ENCODE measurements at places on chromosomes 6 and 20.

DNA sequence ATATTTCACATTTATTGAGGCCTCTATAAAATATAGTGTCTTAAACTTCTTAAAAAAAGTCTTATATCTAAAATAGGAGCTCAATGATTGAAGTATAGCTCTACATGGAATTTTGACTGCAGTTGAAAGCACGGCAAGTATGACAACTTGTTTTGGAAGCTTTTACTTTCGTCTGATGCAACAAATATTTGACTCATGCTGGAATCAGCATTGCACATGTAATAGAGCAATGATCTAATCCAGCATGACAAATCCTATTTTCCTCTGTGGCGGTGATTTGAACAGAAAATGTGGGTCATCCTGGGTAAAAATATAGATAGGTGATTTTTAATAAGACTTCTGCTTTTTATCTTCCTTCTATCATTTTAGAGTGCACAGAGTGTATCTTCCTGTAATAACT is 111.6 kb downstream of the TINAG start:
- DNase-seq = no peak

DNA sequence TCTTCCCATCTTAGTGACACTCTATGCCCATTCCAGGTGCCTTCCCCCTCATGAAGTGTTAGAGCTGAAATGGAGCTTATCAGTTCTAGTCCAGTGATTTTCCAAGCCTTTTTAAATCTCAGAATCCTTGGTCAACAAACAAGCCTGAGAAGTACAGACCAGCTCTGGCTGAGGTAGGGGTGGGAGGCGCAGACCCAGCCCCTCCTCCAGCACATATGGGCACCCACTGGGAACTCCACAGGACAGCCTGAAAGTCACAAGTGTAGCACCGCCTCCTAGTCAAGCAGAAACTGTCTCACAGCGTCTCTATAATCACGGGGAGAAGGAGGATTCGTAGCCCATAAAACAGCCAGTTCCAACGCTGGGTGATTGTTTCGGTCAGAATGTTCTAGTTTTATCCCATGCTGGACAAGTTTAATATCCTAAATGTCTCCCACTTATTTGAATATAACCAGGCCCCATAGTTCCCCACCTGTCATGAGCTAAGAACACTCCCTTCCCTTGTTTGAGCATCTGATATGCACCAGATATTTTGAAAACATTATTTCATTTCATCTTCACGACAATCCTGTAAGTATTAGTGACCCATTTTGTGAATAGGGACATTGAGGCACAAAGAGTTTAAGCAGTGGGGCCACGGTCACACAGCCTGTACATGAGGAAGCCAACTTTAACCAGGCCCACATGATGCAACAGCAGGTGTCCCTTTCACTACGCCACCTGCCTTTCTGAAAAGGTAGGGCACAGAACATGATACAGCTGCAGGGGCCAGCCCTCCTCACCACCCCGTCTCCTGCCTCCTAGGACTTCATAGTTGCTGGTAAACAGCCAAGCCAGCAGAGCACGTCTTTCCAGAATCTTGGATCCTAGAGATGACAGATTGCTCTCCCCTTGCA is 40.1 kb downstream of the TRAF3IP2 start:
- no peak for DNase-seq

DNA sequence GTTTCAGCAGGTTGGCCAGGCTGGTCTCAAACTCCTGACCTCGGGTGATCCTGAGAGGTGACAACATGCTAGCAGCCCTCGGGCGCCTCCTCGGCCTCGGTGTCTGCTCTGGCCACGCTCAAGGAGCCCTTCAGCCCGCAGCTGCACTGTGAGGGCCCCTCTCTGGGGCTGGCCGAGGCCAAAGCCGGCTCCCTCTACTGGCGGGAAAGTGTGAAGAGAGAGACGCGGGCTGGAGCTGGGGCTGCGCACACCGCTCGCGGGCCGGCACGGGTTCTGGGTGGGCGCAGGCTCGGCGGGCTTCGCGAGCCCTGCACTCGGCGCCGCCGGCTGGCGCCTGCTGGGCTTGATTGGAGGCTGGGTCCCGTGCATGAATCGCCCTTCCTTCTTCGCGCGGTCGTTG is 80.8 kb upstream of the RBM24 start:
- no peak for DNase-seq

- DNase-seq = no peak
Measured at GRCh38 chr6:39428816-39429215, 106.3 kb upstream of the KCNK16 start.

- no peak for DNase-seq
Measured at GRCh38 chr6:3175715-3176402, 18.5 kb upstream of the TUBB2A start.

- no peak for DNase-seq
Measured at GRCh38 chr6:44473393-44474189, 86.1 kb downstream of the CDC5L start.

DNA sequence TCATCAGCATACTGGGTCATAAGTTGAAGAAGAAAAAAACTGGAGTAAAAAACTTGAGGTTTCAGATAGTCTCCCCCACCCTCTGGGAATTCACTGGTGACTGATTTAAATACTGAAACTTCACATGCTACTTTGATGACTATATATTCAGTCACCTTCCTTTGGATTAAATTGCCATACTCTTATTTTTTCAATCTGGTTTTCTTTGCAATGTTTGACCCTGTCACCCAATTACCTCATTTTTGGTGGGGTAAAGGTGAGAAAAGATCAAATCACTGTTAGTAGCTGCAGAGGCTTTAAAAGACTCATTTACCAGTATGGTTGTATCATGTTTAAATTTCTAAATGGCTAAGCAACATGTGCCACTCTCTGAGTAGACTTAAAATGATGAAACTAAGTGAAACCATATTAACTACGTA is 862.7 kb upstream of the FLRT3 start:
- no peak for DNase-seq

- DNase-seq = no peak
Measured at GRCh38 chr20:9071976-9072726, 3.3 kb downstream of the PLCB4 start.

DNA sequence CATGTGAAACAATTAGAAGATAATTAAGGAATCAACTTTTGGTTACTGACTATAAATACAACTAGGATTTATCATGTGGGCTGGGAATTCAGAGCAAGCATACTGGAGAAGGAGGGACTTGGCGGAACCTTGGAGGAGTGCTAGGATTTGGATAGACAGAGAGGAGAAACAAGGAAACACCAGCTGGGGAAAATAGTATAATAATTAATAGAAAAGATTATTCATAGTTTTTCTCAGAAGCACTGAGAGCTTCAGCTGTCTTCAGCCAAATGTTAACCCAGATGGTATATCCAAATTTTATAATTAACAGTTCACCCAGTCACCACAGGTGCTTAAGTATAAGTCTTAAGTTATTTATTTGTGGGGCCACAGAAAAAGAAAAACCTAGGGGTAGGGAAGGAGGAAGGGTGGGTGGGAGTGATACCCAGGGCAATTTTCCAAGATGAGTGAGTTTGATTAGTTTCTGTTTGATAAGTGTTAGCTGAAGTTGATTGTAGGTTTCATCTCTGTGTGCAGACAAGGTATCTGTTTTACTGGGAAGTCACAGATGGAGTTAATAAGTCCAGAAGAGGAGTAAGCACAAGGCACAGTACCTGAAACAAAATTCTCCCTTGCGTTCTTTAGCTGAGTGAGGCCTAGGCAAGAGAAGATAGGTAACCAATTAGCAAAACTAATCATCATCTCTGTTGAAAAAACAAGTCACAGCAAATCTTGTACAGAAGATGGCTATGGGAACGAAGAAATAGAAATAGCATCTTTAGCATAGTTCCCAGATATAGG is 175.5 kb downstream of the TFAP2B start:
- DNase-seq = no peak

DNA sequence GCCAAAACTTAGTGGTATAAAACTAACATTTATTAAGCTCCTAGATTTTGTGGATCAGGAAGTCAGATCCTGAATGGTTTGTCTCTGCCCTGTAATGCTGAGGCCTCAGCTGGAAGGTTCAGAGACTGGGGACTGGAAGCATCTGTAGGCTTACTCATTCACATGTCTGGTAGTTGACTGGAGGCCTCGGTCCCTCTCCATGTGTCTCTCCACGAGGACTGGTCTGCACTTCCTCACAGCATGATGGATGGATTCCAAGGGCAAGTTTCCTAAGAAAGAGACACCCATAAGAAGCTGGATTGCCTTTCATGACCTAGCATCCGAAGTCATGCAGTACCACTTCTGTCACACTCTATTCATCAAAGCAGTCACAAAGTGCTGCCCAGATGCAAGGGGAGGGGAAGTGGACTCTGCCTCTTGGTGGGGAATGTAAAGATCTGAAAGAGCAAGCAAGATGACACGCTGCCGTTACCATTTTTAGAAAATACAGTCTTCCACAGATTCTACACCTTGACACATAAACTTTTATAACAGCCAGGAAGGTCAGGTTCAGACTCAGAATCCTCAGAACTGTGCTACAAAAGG is 17.2 kb upstream of the MDGA1 start:
- no peak for DNase-seq

GRCh38 chr6:11534561-11534960 is 3.0 kb upstream of the TMEM170B start:
- no peak for DNase-seq

- no peak for DNase-seq
Measured at GRCh38 chr6:114000069-114000468, 29.1 kb upstream of the HDAC2 start.

DNA sequence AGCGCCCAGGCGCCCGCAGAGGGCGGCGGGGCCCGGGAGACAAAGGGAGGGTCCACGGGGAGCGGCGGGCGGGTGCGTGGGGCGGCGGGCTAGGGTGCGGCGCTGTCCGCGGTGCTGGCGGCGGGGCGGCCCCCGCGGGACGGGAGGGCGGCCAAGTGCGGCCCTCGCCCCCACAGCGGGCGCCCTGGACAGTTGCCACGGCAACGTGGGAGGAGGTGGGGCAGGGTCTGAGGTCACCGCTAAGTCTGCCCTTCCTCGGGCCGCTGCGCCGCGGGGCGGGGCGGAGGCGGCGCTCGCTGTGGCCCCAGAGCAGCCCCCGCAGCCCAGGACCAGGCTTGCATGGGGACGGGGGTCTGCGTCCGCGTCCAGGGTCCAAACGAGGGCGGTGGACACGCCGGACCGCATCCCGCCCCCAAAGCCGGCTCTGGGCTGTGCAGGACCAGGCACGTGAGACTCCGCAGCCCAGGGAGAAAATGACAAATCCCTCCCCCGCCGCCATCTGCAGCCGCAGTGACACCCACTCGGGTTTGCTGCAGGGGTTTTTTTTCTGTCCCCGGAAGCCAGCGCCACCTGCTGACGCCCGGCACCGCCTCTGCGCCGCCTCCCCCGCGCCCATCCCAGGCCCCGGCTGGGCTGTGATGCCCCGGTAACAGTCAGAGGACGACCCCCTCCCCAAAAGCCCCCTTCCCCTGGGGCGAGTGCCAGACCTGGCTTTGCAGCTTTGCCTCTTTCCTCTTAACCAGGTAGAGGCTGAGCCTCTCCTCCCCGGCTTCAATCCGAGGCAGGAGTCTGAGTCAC is 36.8 kb downstream of the YTHDF1 start:
- DNase-seq = peak; percentile 27

- DNase-seq = no peak
Measured at GRCh38 chr6:156916130-156916801, 139.1 kb downstream of the ARID1B start.

DNA sequence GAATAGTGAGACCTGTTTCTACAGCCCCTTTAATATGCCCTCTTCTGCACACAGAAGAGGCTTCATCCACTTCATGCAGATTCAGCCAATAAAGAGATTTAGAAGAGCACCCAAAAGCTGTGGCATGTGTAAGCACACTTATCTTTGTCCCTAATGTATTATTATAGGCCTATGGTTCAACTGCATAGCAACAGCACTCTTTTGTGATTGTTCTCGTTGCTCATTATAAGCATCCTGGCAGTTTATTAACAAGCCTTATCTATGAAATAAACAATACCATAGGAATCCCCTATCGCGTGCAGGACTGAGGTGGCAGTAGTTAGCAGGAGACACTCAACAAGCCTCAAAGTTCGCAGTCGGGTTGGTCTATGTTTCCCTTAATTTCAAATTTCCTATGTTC is 138.5 kb upstream of the BEND6 start:
- no peak for DNase-seq

GRCh38 chr20:16619953-16620352 is 46.7 kb upstream of the KIF16B start:
- DNase-seq = no peak

GRCh38 chr20:19327401-19327800 is 115.0 kb downstream of the SLC24A3 start:
- no peak for DNase-seq

DNA sequence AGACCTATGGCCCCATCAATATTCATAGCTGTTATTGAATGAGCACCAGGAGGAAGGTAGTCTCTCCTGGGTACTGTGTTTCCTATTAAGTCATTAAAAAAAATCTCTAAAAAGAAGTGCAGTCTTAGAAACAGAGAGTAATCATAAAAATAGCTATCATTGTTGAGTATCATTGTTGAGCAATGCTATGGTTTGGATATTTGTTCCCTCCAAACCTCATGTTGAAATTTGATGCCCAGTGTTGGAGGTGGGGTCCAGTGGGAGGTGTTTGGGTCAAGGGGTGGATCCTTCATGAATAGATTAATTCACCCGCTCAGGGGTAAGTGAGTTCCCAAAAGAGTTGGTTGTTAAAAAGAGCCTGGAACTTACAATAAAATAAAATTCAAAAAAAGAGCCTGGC is 88.1 kb upstream of the IYD start:
- DNase-seq = no peak

GRCh38 chr6:148524976-148525375 is 182.3 kb downstream of the SASH1 start:
- DNase-seq = no peak

- DNase-seq = no peak
Measured at GRCh38 chr20:33662172-33662571, at the start of gene C20orf144. TSS of gene C20orf144 (plus strand) at chr20:33662327. CDS start at chr20:33662346, 19 bp downstream.

- no peak for DNase-seq
Measured at GRCh38 chr6:123022975-123023374, 26.9 kb downstream of the CLVS2 start.

- DNase-seq = peak; percentile 48
Measured at GRCh38 chr6:31888276-31889258, 8.9 kb downstream of the EHMT2 start.

DNA sequence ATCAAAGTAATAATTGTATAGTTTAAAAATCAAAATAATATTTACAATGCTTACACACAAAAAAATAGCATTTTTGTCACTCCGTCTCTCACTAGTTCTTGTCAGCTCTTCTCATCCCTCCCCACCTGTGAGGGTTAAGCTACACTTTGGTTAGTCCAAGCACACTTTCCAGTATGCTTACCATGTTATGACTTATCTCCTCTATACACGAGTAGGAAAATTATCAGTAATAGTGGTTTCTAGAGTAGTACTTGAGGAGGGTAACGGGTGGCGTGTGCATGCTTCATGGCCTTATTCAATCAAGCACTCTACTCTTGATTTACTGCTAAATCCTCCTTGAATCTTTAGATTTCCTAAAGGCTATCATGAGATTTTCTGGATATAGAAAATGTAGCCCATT is 443.7 kb downstream of the UTRN start:
- DNase-seq = no peak

GRCh38 chr6:117483645-117484016 is 1.2 kb downstream of the DCBLD1 start:
- DNase-seq = no peak

- DNase-seq = no peak
Measured at GRCh38 chr6:122052346-122052900, 347.0 kb upstream of the HSF2 start.

- DNase-seq = no peak
Measured at GRCh38 chr6:53979468-53980067, 131.7 kb upstream of the MLIP start.

GRCh38 chr20:58984691-58985090 is 3.6 kb downstream of the NELFCD start:
- DNase-seq = no peak

- DNase-seq = no peak
Measured at GRCh38 chr20:34559311-34560140, 1.0 kb downstream of the MAP1LC3A start.

All from activated CD8-positive, alpha-beta memory T cell treated with anti-CD3 and anti-CD28 coated beads for 48 hours (primary cell).